ENCODE measurements at places on chromosomes 6 and 20.

GRCh38 chr6:163820745-163821458, 406.4 kb downstream of the QKI start:
- DNase-seq, result no peak

GRCh38 chr6:150813993-150814359, 51.5 kb upstream of the MTHFD1L start:
- no peak for DNase-seq

- DNase-seq, result peak; percentile 18
Observed at GRCh38 chr6:159692303-159693127, 526 bp downstream of the SOD2 start.

- no peak for DNase-seq
Observed at GRCh38 chr20:48843057-48843806, 15.4 kb upstream of the PREX1 start.

DNA sequence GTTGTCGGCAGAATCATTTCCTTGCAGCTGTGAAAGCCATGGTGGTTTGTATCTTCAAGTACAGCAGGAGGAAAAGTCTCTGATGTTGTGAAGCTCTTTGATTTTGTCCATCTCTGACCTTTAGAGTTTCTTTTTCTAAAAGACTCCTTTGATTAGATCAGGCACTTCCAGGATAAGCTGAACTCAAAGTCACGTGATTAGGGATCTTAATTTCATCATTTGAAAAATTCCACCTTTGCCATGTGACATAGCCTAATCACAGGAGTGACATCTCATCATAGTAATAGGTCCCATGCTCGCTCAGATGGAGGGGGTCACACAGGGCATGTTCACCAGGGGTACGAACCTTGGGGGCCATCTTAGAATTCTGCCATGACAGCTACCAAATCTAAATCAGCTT, 441.5 kb upstream of the CDH4 start:
- DNase-seq, result no peak

DNA sequence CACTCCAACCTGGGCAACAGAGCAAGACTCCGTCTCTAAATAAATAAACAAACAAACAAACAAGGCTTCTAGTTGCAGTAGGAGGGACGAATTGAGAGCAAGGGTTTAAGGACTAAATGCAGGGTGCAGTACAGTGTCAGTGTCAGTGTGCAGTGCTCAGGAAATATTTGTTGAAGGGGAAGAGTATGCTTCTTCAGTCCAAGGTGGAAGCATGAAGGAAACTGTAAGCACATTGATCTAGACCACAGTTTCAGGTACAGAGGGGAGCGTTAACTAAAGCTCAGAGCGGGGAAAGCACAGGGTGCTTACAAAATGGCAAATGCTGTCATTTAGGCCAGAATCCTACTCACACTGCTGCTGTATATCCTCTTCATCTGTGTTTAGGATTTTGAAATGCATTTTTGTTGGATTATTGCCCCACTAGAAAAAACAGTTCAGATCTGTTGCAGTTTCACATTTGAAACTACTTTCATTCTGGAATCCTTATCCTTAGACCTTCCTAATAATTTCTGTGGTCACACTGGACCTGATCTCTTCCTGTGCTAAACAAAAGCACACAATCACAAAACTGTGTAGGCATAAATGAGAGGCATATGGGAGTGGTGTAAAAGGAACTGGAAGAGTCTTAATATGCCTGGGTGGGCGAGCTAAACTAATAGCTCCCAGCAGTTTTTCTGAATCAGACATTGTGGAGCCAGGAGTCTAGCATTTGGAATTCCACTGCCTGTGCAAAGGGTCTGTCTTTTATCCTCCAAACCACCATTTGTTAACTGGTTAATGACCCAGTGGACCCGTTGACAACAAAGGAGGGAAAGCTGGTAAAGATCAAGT, 41.4 kb downstream of the CBFA2T2 start:
- peak; percentile 11 for DNase-seq

DNA sequence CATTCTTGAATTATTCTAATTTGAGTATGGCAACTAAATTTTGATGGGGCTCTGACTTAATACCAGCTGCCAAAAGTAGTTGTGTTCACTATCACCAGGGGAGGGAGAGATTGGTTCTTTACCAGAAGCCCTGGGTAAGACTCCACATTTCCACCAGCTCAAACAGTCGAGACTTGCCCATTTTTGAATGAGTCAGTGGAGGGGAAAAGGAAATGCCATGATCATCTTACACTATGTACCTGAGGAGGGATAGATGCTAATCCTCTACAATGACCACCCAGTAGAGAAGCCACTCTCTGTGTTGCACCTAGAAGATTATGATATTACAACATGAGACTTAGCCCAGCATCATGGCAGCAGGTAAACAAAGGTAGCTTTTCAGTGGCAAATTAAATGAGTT, 77.0 kb upstream of the SGK1 start:
- no peak for DNase-seq

- DNase-seq, result no peak
Observed at GRCh38 chr6:51827580-51827979, 259.8 kb downstream of the PKHD1 start.

Measured in H4 (cell line).